ENCODE measurements at places on chromosomes 4 and X.

- DNase-seq, result no peak
Observed at GRCh38 chr4:40956721-40957255, 207.0 kb downstream of the NSUN7 start.

- no peak for DNase-seq
Observed at GRCh38 chr4:151199319-151200190, 77.4 kb upstream of the PRSS48 start.

DNA sequence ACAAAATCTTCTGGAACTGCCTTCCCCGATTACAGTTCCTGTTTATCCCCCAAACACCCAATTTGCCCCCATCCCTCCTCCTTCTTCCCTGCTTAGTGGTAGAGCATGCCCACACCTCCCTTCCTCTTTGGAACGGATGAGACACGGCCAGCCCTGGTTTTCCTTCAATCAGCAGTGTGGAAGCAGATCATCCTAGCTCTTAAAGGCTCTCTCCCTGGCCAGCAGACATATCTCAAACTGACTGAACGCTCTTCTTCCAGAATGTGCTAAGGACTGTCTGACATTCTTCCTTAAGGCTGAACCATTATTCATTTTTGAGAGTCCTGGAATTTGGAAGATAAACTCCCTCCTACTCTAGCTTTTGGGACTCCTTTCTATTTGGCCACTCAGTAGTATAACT, 161.1 kb downstream of the TRIML1 start:
- DNase-seq, result no peak

DNA sequence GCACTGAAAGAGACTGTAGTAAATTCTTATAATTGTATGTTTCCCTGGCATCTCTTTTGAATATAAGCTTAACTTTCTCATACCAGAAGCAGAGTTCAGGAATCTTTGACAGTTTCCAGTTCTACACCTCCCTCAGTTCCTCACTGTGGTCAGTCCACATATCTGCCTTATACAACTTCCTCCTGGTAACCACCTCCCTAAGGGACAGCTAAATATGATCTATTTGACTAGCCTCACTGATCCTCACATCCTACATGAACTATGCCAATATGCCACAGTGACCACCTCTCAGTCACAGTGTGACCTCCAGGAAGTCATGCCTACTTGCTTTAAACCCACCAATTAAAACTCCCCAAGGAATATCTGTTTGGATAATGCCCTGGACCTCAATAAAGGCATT, 51.6 kb upstream of the HDAC8 start:
- no peak for DNase-seq

GRCh38 chrX:55695227-55696018, 22.1 kb upstream of the RRAGB start:
- DNase-seq, result no peak

DNA sequence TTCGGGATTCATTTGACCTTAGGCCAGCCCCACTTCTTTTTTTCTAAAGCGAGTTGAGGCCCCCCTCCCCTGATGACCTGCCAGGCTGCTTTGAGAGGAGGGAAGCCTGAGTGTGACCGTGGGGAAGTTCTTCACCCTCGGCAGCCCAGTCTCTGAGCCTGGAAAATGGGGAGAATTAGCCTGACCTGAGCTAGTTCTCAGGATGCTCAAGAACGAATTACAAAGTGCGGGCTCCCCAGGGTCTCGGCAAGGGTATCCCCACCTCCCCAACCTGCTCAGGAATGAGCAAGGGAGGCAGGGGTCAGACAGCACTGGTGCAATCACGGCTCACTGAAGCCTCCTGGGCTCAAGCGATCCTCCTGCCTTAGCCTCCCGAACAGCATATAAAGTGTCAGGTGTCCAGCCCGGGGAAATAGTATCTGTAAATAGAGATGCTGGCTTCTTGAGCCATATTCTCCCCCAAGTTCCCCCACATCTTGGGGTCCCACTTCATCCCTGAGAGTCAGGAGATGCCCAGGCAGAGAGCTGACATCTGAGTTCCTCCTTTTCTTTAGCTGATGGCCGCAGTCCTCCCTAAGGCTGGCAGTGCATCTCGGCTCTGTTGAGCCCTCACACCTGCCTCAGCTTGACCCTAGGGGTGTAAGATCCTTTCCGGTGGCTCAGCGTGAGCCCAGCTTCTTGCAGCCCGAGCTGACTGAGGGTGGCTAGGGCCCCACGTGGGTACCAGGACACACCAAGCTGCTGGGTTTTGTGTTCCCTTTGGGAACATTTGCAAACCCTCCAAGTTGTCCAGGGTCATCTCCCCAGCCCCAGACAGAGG, 1.6 kb downstream of the DUSP9 start:
- peak; percentile 34 for DNase-seq

GRCh38 chr4:175431694-175432093, 380.4 kb downstream of the GPM6A start:
- DNase-seq, result no peak

GRCh38 chrX:44223150-44223549, 120.3 kb downstream of the EFHC2 start:
- DNase-seq, result peak; percentile 56

GRCh38 chrX:46029777-46030176, 515.4 kb downstream of the ZNF674 start:
- DNase-seq, result no peak

DNA sequence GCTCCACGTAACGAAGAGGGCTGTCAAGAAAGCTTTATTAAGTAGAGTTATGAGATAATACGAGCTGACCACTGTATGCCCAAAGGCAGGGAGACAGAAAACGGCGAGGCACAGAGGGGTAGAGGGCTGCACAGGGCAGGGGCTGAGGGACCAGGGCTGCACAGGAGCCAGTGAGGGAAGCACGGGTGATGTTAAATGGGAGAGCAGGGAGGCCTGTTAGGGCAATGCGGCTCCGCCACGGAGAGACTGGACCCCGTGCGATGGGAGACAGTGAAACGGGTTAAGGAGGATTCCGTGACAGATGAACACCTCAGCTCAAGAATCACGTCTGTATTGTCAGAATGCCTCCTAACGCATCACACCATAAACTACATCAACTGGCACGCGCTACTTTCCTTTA, 25.1 kb downstream of the FAT1 start:
- no peak for DNase-seq
